Thymus (tissue), 14 donors: ENCODE measurements at places on chromosomes 7 and 10. TPM values are rescaled to one million over a fixed set of nuclear protein-coding genes. Genes with fewer than 3 reads are reported as not detected.

DNA sequence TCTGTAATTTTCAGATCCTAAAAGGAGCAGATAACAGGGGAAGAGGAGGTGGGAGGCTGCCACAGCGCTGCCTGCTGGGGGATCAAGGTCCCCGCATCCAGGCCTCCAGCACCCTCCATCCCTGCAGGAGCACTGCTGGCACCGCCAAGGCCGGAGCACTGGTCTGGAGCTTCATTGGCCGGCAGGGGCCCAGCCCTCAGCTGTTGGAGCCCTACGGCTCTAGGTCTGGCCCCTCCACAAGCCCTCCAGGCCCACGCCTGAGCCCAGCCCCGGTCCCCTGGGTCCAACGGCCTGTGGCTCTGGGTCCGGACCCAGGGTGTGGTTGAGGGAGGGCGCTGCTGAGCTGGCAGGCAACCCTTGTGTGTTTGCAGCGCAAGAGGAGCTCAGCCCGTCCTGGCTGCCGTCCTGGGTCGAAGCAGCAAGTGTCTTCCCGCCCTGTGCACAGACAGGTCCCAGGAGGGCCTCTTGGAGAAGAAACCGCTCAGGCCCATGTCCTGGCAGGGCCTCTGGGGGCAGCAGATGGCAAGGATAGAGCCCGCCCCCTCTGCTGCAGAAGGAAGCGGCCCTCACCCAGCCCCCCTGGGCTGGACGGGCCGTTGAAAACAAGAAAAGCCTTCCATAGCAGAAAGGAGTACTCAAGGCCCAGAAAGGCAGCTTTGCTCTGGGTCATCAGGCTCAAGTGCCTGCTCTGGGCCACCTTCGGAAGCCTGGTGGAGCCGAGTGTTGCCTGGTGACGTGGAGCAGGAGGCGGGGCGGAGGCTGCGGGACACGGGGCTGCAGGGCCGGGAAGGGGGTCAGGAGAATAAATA is 54.3 kb upstream of the TNRC18 start:
- H3K27ac ChIP-seq: no peak overlapping the region
- no peaks in the 10 kb centered on the region for H3K4me1 ChIP-seq
- peaks cover 3% of the 10 kb centered on the region for H3K36me3 ChIP-seq
- no peaks in the 10 kb centered on the region for H3K27me3 ChIP-seq
- no peak for DNase-seq

GRCh38 chr10:97182288-97182990 is 3.3 kb downstream of the SLIT1 start:
- H3K4me1 ChIP-seq: peaks cover 10% of the 10 kb centered on the region
- H3K4me3 ChIP-seq: peak overlapping the region; percentile 68
- no peak overlapping the region for H3K27ac ChIP-seq
- peaks cover 21% of the 10 kb centered on the region for H3K27me3 ChIP-seq
- no peak for DNase-seq

Gene CCDC3
- total RNA-seq: 17.3 TPM

Gene H2BK1
- total RNA-seq: not detected

Gene NFE2L3
- total RNA-seq: 39.3 TPM

- no peak overlapping the region for H3K27ac ChIP-seq
- no peaks in the 10 kb centered on the region for H3K36me3 ChIP-seq
- DNase-seq: no peak
- H3K4me1 ChIP-seq: peaks cover 19% of the 10 kb centered on the region
- H3K4me3 ChIP-seq: peak overlapping the region; percentile 64
Observed at GRCh38 chr10:119595134-119595675, 1.6 kb downstream of the TIAL1 start.

Gene TMEM213
- 0.05 TPM for total RNA-seq

DNA sequence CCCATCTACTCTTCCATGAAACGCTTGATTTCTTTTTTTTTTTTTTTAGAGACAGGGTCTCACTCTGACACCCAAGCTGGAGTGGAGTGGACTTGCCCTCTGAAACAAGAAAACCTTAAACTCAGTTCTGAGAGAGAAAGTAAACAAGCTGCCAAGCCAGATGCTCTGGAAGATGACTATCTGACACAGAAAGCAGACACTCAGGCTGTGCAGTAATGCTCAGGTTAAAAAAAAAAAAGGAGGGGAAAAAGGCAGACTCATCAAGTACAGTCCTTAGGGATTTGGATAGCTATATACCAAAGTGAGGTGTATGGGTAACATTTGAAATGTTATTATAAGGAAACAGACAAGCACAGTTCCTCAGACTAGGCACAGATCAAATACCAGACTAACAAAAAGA is 80.5 kb downstream of the IDE start:
- no peak overlapping the region for H3K27ac ChIP-seq
- H3K36me3 ChIP-seq: peaks cover 4% of the 10 kb centered on the region
- H3K4me3 ChIP-seq: no peak overlapping the region

DNA sequence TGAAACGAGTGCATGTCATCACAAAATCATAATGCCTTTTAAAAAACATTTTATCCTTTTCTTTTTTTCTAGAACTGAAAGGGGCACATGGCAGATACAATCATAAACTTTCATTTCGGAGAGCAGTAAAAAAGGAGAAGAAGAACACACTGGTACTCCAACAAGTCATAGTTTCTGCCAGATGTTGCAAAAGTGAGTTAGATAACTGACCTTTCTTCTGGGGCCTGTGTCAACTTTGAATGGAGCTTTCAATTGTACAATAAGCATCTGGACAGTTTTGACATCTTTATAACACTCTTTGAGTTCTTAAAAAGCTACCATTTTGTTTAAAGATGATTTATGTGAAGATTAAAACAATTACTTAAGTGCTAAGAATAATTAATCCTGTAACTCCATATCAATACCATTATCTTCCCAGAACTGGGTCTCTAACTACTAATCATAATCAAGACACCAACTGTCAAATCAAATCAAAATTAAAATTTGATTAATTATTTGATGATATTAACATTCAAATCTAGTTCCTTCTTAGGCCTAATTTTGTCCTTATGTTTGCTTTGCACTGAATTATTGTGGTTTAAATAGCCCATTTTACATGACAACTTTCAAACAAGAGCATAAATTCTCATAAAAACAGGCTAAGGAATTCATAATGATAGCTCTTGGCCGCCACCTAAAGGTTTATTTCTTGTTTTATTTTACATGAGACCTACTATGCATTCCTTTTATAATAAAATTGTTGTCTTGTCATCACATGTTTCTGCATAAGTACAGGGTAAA is 19.5 kb upstream of the ITGB8 start:
- no peak overlapping the region for H3K4me3 ChIP-seq
- no peaks in the 10 kb centered on the region for H3K27me3 ChIP-seq
- no peak overlapping the region for H3K27ac ChIP-seq

GRCh38 chr7:75866489-75867389 is 12.1 kb upstream of the RHBDD2 start:
- DNase-seq: no peak
- H3K4me1 ChIP-seq: no peaks in the 10 kb centered on the region
- no peak overlapping the region for H3K4me3 ChIP-seq
- no peak overlapping the region for H3K27ac ChIP-seq
- no peaks in the 10 kb centered on the region for H3K36me3 ChIP-seq
- H3K27me3 ChIP-seq: no peaks in the 10 kb centered on the region

GRCh38 chr7:35508623-35509400 is 186.1 kb downstream of the HERPUD2 start:
- H3K27me3 ChIP-seq: peaks cover 2% of the 10 kb centered on the region
- H3K36me3 ChIP-seq: no peaks in the 10 kb centered on the region
- no peak overlapping the region for H3K27ac ChIP-seq
- no peaks in the 10 kb centered on the region for H3K4me1 ChIP-seq
- no peak for DNase-seq
- H3K4me3 ChIP-seq: no peak overlapping the region

DNA sequence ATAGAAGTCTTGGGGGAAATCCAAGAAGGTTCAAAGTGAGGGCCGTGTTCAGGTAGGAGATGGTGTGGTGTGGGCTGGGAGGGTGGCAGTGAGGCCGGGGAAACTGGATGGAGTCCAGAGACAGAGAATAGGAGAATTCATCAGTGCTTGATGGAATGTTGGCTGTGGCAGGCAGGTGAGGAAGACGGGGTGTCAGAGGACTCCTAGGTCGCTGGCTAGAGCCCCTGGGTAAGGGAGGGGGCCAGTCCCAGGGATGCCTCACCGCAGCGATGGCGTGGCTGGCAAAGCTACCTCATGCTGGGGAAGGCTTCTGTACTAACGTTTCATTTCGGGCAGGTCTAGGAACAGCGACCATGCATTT is 373.0 kb downstream of the RPS24 start:
- H3K4me3 ChIP-seq: no peak overlapping the region
- H3K27me3 ChIP-seq: peaks cover 31% of the 10 kb centered on the region
- peaks cover 14% of the 10 kb centered on the region for H3K4me1 ChIP-seq
- no peak for DNase-seq

- no peaks in the 10 kb centered on the region for H3K4me1 ChIP-seq
- no peak for DNase-seq
- H3K36me3 ChIP-seq: no peaks in the 10 kb centered on the region
- no peak overlapping the region for H3K4me3 ChIP-seq
Observed at GRCh38 chr10:82942286-82943099, 1067.5 kb downstream of the NRG3 start.

DNA sequence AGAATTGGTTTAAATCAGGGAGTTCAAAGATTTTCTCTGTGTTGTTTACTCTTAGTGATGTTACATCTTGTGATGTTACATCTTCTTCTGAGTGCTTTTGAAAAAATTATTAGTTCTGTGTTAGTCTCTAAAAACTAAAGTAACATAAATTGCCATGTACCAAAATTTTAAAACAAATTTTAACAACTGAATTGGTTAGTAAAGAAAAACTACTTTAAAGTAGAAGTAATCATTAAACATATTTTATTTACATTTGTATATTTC is 5.2 kb upstream of the IGF2BP3 start:
- H3K4me3 ChIP-seq: no peak overlapping the region
- H3K4me1 ChIP-seq: peaks cover 10% of the 10 kb centered on the region
- no peaks in the 10 kb centered on the region for H3K36me3 ChIP-seq
- peaks cover 4% of the 10 kb centered on the region for H3K27me3 ChIP-seq
- H3K27ac ChIP-seq: no peak overlapping the region
- no peak for DNase-seq

Gene CNPY1
- not detected for total RNA-seq

DNA sequence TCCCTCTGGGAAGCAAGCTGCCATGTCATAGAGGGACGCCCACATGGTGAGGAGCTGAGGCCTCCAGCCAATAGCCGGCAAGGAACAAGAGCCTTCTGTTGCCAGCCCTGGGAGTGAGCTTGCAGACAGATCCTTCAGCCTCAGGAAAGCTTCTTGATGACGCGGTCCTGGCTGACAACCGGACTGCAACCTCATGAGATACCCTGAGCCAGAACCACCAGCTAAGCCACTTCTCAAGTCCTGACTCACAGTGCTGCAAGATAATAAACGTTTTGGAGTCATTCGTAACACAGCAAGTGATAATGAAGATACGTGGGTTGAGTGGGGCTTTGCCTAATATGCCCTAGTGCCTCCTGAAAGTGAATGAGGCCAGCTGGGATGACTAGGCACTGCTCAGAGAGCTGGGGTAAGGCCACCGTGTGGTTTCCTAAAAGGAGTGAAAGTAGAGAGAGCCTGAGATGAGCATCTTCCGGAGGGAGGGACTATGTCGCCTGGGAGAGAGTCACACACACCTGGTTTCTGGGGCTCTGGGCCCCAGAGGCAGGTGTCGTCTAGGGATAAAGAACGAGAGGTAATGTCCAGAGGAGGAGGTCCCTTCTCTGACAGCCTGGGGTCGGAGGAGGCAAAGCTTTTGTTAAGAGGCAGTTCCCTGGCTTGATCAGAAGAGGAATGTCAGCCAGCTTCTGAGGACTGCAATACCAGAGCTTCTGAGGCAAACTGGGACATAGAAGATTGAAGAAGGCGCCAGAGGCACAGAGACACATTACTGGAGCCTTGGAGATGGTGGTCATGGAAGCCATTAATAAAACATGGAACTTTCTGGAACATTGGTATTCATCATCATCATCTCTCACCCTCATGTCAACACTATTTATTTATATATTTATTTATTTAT is 53.6 kb downstream of the PYROXD2 start:
- H3K27ac ChIP-seq: no peak overlapping the region
- no peaks in the 10 kb centered on the region for H3K36me3 ChIP-seq
- peaks cover 4% of the 10 kb centered on the region for H3K27me3 ChIP-seq
- DNase-seq: no peak
- H3K4me1 ChIP-seq: no peaks in the 10 kb centered on the region

Gene FRMD4A
- 16.2 TPM for total RNA-seq

DNA sequence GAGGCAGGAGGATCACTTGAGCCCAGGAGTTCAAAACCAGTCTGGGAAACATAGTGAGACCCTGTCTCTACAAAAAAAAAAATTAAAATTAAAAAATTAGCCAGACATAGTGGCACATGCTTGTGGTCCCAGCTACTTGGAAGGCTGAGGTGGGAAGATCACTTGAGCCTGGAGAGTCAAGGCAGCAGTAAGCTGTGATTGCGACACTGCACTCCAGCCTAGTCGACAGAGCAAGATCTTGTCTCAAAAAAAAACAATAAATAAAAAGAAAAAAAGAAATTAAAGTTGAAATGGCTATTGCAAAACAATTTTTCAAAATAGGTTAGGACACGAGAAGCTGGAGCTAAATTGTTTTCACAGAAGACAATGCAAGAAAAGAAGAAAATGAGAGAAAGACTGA is 379.0 kb upstream of the RNF32 start:
- H3K27ac ChIP-seq: no peak overlapping the region
- no peak for DNase-seq
- no peaks in the 10 kb centered on the region for H3K36me3 ChIP-seq
- no peaks in the 10 kb centered on the region for H3K4me1 ChIP-seq
- no peaks in the 10 kb centered on the region for H3K27me3 ChIP-seq

GRCh38 chr7:157596471-157596870 is 259.7 kb downstream of the DNAJB6 start:
- no peak overlapping the region for H3K27ac ChIP-seq
- DNase-seq: no peak
- H3K36me3 ChIP-seq: no peaks in the 10 kb centered on the region
- no peak overlapping the region for H3K4me3 ChIP-seq

Gene UNCX
- total RNA-seq: 0.05 TPM

DNA sequence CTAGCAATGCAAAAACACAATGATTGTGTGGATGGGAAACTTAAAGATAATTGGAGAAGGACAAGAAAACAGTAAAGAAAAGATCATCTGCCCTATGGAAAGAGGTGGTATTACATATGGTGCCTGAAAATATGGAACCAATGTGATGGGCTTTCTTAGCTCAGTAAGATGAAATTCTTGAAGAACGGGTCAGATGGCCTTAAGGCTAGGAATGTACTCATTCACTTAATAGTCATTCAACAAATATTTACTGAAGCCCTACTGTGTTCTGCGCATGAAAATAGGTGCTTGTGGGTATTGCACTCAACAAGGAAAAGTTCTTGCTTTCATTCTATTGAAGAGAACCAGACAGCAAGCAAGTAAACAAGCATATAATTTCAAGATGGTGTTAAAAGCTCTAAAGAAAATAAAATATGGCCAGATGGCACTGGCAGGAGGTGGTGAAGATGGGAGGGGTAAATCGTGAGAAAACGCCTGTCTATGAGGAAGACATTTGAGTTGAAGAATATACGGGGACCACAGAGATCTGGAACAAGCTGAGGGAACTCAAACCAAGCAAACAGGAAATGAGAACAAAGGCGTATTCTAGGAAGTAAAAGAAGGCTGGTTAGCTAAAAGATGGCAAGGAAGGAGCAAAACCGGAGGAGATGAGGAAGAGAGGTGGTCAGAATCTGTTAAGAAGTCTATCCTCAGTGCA is 179.7 kb downstream of the ANK3 start:
- no peaks in the 10 kb centered on the region for H3K36me3 ChIP-seq
- no peak overlapping the region for H3K4me3 ChIP-seq
- H3K4me1 ChIP-seq: no peaks in the 10 kb centered on the region
- no peak for DNase-seq
- no peaks in the 10 kb centered on the region for H3K27me3 ChIP-seq
